ENCODE measurements at places on chromosomes 12 and 14.

DNA sequence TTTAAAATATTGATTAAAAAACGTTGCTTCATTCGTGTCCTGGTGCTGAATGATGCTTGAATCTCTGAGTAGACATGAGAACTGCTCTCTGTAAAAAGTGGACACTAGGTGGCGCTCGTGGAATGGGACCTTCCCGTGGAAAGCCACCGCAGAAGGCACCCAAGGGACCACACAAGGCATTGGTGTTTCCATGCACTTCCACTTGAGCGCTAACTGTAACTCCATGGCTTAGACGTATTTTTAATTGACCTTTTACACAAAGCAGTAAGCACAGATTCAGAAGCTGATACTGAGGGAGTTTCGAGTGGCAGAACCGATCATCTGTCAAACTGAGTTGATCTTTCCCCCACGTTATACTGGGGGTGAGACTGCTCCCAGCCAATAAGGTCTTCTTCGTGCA lies 135.3 kb downstream of the PRKCH start:
- DNase-seq: peak; percentile 66

- no peak for DNase-seq
Measured at GRCh38 chr12:131587565-131587964, 123.3 kb upstream of the SFSWAP start.

GRCh38 chr14:99699085-99699760 lies 15.1 kb downstream of the CYP46A1 start:
- DNase-seq: no peak

DNA sequence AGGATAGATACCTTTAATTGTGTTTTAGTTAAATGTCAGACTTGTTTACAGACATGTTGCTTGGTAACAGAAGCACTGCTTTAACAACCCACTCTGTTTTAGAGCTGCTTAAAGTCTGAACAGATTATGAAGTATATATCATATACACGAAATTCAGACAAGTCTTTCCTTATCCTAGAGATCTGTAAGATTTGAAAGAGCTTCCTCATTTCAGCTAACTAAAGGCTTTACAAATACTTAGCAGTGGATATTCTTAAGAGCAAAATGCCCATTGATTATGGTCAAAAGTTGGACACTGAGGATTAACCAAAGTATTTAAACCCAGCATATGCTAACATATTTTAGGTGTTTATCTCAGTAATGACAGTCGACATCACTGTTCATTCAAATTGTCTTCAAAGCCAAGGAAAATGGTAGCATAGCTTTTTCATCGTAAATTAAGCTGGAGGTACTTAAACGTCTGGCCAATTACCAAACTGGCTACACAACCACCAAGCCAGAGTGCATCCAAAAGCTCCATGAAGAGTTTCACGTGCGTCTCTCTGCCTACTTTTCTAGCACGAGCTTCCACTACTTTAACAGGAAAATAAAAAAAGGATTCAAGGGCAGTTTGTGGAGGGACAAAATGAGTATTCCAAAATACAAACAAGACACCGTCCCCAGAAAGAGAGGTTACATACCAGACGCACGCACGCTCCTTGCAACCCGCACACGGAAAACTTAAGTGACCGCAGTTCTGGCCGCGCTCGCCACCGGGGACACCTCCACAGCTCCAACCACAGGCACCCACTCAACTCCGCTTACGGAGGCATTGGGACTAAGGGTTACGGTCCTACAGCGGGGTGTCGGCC lies 565 bp downstream of the CEP83 start:
- DNase-seq: peak; percentile 28

DNA sequence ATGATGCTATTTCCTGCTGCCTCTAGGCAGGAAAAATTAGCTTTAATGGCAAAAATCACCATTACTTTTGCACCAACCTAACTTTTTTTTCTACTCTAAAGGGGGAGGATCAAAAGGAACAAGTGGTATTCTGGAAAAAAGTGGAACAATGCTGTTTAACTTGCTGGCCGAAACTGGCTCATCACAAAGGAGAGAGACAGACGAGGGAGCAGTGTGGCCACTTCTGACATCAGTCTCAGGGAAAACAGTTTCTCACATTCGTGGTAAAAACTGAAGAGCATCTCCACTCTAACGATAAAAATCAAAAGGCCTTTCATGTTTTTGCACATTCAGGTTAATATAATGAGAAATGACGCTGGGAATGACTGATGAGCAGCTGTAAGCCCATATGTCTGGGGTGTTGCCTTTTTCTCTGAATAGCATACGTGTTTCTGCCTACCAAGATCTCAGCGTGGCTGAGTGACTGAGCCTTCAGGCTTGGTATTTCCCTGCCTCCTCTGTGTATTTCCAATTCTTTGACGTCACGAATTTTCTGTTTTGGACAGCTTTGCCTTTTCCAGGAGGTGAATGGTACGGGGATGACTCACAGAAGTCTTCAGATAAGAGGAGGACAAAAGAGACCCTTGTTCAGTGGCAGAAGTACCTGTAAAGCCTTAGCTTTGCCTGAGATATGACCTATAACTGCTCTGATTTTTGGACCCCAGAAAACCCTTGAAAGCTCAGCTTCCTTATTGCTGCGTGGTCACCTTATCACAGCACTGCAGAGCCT lies 358.8 kb downstream of the GLT1D1 start:
- DNase-seq: no peak

DNA sequence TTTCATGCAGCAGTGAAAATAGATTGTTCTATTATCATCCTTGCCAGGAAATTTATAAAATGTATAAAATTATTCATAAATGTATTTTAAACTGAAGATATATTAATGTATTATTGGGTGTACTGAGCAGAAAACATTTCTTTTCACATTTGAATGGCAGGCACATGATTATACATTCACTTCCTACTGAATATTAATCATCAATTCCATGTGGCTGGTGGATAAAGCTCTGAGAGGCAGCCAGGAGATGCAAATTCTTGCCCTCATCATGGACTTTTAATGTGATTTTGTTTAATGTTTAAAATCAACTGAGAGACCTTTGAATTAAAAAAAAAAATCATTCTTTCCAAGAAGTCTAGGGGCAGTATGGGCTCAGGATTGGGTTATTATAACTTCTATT lies 40.8 kb downstream of the ANO6 start:
- no peak for DNase-seq

- no peak for DNase-seq
Measured at GRCh38 chr12:65895759-65896656, 71.7 kb downstream of the HMGA2 start.

Measured in NCI-H748 treated with DMSO at 0.1 percent for 48 hours (cell line).